ENCODE measurements at places on chromosomes 16 and 17.

GRCh38 chr17:19369846-19370492 lies 7.4 kb upstream of the B9D1 start:
- no peak for DNase-seq

DNA sequence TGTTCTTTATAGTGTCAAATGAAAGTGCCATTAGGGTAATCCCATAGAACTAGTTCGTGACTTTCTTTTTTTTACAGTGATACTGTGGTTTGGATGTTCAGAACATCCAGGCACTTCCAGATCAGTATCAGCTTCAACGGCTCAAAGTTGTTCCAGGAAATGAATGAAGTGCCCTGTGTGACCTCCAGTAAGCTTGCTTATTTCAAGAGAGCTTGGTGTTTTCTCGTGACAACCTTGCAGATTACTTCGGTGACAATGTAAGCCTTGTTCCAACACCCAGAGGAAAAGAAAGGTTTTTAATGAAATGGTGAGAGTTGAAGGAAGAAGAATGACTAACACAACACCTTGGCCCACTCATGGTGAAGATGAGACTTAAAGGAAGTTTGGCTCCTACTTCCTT lies 16.0 kb upstream of the KCNJ16 start:
- no peak for DNase-seq

DNA sequence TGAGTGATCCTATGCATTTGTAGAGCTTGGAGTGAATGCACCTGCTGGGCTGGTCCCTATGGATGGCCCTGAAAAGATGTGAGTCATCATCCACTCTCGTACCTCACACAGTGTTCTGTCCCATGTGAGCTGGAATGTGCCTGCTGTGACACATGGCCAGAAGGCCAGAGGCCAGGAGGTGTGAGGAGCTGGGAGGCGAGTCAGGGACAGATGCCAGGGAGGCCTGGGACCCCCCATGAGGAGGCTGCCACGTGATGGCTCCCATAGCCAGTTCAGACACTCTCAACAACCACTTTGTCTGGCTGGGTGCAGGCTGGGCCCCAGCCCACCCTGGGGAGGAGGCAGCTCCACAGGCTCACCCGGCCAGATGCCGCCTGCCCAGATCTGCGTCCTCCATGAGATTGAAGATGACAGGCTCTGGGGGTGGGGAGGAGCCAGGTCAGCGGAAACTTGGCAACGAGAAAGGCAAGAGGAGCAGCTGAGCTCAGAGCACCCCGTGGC lies 168.8 kb downstream of the C16orf78 start:
- no peak for DNase-seq

GRCh38 chr16:69559164-69559563 lies 6.6 kb upstream of the NFAT5 start:
- DNase-seq, result no peak

- DNase-seq, result no peak
Measured at GRCh38 chr17:78414178-78415162, 36.0 kb downstream of the PGS1 start.

- DNase-seq, result no peak
Measured at GRCh38 chr17:688100-688989, 26.3 kb downstream of the VPS53 start.

DNA sequence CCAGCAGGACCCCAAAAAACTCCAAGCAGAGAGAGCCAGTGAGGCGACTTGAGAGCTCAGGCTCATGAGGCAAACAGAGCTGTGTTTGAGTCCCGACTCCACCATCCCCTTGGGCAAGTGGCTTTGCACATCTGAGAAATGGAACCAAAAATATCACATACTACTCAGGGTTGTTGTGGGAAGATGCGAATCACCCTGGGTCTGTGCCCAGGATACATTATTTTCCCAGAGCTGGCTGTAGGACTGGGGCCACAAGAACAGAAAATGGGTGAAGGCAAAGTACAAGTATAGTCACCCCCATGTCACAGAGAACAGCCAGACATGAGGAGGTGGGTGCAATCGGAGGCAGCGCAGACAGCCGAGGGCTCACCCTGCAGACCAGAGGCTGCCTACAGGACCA lies 127.3 kb downstream of the GAS7 start:
- no peak for DNase-seq

DNA sequence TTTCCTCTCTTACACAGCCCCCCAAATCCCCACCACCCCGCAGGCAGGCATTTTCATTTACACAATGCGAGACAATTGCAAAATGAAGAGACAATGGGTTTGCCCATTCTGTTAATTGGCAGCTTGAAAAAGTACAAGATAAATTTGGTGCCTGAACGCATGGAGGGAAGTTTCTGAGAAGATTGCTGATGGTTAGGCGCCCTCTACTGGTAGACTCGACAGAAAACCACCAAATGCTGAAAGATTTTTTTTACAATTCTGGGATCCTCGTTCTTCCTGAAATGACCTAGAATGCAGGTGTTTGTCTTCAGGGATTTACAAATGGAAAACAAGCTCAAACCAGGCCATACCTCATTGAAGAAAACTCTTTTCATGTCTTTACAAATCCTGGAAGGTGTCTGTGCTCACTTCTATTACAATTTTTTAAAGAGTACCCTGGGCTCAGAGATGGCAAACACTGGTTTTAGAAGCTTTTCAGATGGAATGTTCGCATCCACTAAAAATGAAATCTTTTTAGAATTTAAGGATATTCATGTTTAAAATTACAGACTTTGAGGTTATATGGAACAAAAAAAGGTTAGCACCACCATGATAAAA lies 338.5 kb downstream of the PMP22 start:
- peak; percentile 36 for DNase-seq

GRCh38 chr17:39927929-39928857 lies 661 bp downstream of the LRRC3C start:
- DNase-seq, result peak; percentile 25

DNA sequence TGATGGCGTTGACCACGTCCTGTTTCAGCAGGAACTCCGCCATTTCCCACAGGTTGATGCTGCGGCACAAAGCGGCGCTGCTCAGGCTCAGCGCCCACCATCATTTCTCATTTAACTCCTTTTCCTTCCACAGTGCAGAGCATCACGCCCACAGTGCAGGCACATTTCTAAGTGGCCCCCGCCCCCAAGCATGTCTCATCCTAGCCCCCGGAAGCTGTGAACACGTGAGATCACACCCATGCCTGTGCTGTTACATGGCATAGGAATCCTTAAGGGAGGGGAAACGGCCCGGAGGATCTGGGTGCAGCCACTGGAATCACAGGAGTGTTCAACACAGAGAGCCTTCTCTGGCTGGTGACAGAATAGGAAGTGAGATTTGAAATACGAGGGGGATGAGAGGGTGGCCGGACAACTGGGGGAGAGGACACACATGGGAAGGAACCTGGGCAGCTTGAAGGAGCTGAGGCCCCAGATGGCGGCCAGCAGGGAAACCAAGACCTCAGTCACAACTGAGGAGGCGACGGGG lies 4.7 kb downstream of the NAGPA start:
- no peak for DNase-seq

GRCh38 chr16:83305092-83305491 lies 502.7 kb upstream of the HSBP1 start:
- no peak for DNase-seq
